ENCODE measurements at places on chromosomes 6 and 20.
A peak's percentile ranks its signal among the peaks of the same experiment; 100 is the strongest.

GRCh38 chr6:95574811-95575210 is 2.5 kb upstream of the MANEA start:
- DNase-seq = no peak

DNA sequence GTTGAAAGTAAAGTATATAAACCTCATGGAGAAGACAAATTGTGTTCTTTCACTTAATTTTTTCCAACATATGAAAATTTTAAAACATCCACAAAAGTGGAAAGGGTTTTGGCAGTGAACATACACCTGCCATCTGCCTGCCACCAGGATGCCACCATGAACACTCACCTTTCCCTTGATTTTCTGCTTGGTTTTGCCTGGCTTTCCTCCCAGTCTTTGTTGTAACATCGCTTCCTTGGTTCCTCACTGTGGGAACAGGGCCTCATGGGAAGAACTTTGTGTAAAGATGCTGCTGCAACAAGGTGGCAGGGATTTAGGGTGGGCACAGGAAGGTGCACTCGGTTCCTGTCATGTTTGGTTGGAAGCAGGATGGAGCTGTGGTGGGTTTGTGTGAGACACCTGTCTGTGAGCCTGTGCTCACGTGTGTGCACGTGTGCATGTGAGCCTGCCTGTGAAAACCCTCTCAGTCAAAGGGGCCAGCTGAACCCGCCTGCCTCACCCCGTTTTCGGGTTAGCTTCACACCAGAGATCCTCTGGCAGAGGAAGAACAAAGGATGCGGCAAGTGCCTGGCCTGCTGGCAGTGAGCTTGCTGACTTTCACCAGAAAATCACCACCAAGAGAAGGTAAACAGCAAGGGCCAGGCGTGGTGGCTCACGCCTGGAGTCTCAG is 11.0 kb upstream of the RBM38 start:
- DNase-seq = no peak

- DNase-seq = no peak
These were observed 15.6 kb upstream of the SHLD1 start for GRCh38 chr20:5734602-5735001.

DNA sequence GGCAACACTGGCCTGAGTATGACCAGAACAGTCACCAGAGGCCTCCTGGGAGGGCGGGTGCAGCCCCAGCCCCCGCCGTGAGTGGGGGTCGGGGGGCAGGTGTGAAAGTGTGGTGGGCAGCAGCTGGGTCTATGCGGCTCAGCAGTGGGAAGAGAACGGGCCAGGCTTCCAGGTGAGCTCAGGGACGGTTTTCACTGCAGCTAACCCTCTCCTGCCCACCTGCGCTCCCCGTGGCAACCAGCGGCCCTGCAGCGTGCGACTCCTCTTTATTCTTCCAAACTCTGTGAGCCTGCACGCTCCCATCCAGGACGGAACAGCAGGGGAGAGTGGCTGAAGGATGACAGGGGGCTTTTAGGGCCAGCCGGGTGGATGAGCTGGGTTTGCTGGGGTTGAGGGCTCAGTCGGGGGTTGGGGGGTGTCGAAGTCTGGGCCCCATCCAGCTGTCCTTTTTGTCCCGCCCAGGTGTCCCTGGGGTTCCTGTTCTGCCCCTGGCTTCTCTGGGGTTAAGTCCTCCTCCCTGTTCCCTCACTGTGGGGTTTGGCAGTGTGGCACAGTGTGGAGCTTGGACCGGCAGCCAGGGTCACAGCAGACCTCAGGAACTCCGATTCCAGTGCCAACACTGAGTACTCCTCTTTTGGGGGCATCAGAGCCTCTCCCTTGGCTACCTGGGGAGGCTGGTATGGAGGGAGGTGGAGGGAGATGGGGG is 859 bp upstream of the BIRC7 start:
- DNase-seq = no peak

- DNase-seq = no peak
These were observed 97.4 kb upstream of the NEDD9 start for GRCh38 chr6:11329726-11330412.

DNA sequence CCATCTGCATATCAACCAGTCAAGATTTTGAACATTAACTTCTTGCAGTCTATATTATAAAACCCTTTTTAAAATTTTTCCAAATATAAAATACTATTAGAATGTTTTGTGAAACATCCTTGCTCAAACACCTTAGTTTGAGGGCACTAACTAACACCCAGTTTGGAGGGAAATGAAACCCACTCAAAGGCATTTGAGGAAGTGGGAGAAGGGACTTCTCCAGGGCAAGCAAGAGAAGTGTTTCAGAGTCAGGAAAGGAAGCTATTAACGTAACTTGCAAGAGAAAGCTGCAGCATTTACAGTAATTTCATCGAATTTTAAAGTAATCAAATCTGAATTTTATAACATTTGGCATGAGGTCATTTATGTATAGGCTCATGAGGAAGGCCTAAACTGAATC is 21.3 kb downstream of the MTFR2 start:
- no peak for DNase-seq

- DNase-seq = no peak
These were observed 4.2 kb upstream of the GCNT2 start for GRCh38 chr6:10516953-10517352.

- no peak for DNase-seq
These were observed 71.1 kb upstream of the THEMIS start for GRCh38 chr6:127971945-127972391.

GRCh38 chr6:46338131-46338530 is 153.1 kb downstream of the RCAN2 start:
- DNase-seq = no peak

- DNase-seq = no peak
These were observed 179.9 kb downstream of the CDC5L start for GRCh38 chr6:44567406-44567805.

GRCh38 chr6:32947552-32948465 is 5.1 kb downstream of the HLA-DMA start:
- DNase-seq = no peak

DNA sequence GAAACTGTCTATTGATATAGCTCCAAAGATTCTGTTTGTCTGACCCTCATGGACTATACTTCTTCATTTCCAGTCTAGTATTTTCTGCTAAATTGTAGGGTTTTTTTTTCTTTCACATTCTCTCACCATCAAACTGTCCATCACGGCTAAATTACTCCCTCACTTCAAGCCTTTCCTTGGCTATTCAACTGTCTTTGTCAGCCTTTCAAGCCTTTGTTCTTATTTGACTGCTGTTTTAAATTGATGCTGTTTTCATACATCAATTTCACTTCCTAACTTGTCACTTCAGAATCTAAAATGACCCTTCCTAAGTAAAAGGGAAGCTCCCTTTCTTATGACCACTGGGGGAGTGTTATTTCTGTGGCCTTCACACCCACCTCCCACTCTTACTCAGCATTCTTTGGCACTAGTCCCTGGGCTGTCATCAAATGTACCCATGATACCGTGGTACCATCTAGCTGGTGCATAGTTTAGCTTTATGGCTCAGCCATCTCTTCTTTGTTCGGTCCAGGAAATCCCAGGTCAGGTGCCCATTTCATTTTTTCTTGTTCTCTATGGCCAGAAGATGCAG is 8.6 kb downstream of the GJA1 start:
- DNase-seq = peak; percentile 63

GRCh38 chr20:57682184-57683101 is 27.4 kb downstream of the PMEPA1 start:
- DNase-seq = peak; percentile 85

DNA sequence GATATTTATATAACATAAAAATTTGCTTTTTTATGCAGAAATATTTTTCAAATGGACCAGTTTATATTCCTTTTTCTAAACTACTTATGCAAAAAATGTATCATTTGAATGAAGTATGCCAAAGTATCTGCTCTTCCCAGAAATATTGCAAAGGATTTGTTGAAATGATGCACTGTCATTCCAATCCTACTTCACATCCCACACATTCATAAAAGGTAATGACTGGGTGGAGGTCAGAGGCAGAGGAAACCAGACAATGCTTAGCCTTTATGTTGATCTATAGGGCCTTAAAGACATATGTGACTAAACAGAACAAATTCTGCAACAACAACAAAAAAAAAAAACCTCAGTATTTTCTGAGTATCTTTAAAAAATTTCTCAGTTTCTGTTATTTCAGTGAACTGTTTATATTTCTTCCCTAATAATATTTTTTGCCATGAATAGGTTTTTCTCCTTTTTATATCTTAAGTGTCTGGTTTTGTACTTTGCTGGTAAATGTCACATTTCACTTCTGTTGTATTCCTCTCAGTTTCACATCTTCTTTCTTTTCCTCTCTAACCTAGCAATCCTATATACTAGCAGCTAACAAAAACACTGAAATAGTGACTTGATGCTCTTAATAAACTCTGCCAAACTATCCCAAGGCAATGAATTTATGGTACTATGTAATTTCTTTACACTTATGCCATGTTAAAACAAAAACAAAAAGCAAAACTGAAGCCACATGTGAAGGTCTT is 374.1 kb downstream of the BCKDHB start:
- DNase-seq = no peak

DNA sequence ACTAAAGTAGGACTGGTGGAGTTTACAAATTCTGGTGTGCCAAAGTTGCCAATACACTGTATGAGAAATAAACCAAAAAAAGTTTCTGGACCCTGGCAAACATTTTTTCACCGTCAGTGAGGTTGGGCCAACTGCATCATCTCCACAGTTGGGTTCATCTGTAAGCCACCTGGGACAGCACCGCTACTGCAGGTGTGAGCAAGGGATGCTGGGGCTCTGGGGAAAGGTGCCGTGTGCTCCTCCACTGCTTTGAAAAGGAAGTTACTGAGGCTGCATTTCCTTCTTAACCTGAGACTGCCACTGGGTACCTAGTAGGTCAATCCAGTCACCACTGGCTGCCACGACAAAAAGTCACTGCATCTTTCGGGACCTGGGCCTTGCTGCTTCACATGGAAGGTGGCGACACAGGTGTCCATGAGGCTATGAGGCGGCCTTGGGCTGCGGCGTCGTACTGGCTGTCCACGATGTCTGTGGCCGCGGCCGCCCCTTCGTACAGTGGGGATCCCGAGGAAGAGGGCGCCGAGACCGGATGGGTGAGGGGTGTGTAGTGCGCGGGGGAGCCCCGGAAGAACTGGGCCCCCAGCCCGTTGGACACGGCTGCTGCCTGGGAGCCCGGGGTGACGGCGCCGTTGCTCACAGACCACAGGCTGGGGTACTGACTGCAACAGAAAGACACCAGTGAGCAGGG is 9.6 kb downstream of the TBXT start:
- DNase-seq = no peak

DNA sequence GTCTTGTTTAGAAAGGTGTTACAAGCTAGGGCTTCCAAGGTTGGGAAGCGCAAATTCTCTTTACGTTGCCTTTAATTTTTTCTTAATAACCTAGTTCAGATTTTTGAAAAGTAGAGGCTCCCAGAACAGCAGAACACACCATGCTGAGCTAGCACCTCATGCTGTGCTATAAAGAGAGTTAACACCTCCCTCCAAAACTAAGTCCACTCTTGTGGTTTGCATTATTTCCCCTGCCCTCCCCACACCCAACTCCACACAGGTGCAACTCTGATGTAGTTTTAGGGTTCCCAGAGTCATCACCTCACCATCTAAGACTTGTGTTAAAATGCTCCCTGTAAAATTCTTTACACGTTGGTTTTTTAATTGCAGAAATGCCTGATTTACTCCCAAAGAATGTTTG is 459.4 kb upstream of the JARID2 start:
- DNase-seq = no peak

DNA sequence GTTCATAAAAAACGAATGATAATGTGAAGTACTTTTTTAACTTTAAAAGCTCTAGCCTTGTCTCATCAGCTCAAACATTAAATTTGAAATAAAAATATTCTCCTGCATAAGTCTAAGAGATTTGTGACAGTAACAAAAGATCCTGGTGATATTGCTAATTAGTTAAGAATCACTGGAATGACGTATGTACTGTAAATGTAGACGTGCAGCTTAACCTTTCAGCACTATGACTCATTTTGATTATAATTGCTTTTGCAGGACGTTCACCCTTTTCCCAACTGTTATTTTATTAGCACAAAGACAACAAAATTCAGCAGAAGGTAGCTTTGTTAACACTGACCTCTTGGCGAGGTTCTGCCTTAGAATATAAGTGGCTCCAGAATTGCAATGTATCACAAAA is 68.6 kb downstream of the TENT5A start:
- no peak for DNase-seq

DNA sequence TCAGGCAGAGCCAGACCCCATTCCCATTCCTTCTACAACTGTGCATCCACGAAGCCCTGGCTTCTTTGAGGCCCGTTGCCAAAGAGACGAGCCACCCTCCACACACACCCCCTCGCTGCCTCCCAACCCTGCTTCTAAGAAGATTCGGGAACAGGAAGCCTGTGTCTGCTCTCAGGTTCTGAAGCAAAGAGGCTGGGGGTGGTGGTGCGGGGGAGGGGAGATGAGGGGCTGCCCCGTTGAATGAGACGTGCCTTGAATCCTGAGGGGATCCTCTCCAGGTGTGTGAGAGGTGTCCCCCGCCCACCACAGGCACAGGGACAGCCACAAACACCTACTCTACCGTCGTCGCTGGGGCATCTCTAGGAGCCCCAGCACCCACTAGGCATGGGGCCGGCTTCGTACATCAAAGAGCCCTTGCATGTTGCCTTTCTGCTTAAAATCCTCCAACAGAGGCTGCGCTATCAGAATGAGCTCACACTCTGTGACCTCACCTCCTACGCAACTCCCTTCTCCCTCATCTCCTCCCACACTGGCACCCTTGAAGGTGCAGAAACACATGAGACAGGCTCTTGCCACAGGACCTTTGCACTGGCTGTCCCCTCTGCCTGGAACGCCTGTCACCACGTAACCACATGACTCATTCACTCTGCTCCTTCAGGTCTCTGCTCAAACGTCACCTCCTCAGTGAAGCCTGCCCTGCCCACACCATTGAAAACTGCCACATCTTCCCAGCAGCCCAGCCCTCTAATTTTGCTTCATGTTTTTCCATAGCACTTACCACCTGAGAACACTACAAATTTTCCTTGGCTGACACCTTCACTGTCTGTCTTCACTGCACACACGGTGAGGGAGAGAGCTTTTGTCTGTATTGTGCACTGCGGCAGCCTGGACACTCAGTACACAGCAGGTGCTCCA is 58.5 kb downstream of the PREX1 start:
- DNase-seq = no peak

- no peak for DNase-seq
These were observed 108.6 kb upstream of the EYA4 start for GRCh38 chr6:133132466-133132971.

DNA sequence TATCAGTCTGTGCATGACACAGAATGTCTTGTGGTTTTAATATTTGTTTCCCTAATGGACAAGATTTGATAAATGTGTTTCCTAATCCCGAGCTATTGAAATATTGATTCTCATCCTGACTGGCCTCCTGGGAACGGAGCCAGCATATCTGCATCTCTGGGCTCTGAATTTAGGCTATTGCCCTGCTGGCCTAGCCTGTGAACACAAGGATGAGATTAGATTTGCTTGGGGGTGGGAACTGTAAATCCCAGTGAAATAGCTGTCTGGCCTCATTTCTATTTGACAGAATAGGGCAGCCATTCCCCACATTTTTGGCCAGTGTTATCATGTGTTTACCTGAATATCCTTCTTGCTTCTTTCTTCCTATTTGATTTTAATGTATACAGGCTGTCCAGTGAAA is 198.4 kb upstream of the SOX4 start:
- DNase-seq = no peak

- peak; percentile 24 for DNase-seq
These were observed 286.2 kb downstream of the THBS2 start for GRCh38 chr6:168967281-168967925.
